ENCODE measurements at places on chromosomes 1 and 21.
A peak's percentile ranks its signal among the peaks of the same experiment; 100 is the strongest.

DNA sequence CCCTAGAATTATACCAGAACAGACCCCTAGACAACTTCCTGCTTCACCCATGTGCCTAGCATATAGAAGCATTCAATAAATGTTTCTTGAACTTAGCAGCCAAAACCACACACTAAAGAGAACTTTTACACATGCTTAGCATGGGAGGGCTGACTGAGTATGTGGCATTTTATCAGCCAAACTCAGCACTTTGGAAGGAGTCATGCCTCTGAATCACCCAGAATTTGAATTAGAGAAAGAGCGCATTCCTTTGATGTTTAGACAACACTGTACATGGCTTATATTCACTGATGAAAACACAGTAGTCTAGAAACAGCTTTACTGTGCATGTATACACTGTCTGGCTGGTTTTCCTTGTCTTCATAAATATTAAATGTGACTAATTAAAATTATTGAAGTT is 26.1 kb downstream of the SPAG17 start:
- no peak for DNase-seq

GRCh38 chr1:48266576-48266975 is 44.1 kb downstream of the SLC5A9 start:
- no peak for DNase-seq

GRCh38 chr21:45407629-45408247 is 2.8 kb downstream of the COL18A1 start:
- no peak for DNase-seq

DNA sequence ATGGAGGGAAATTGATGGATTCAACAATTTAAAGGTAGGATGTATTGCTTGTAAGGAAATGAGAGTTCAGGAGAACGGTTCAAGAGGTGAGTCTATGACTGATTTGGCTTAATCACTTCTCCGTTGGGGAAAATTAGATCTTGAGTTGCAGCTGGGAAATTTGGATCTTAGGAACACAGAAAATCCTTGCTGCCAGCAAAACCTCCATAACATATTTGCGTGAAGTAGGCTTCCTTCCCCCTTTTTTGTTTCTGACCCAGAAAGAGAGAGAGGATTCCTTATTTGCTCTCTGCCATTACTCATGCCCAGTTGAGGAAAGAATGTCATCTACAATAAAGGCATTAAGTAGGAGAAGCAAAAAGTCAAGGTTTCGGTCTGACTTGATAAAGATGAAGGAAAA is 73.5 kb upstream of the PDC start:
- DNase-seq, result no peak

GRCh38 chr1:18154430-18155194 is 47.0 kb downstream of the IGSF21 start:
- DNase-seq, result no peak

GRCh38 chr1:44037154-44037553 is 5.9 kb upstream of the SLC6A9 start:
- DNase-seq, result no peak

- peak; percentile 60 for DNase-seq
These were observed 622.0 kb downstream of the KIF26B start for GRCh38 chr1:245776694-245777332.

GRCh38 chr1:183910845-183911244 is 105.9 kb downstream of the RGL1 start:
- no peak for DNase-seq

DNA sequence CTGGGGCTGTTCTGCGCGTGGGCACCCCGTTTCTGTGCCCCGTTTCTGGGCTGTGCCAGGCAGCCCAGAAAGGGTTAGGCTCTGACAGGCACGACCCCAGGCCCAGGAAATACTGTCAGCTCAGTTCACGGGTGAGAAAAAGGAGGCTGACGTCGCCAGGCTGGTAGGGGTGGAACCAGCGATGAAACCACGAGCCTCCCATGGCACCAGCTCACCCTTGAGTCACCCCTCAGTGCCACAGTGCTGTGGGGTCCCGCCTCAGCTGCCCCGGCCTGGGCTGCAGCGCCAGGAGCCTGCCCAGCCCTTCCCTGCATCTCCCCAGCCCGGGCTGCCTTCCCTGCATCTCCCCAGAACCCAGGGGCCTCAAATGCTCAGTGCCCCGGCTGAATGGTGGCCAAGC is 11.5 kb downstream of the MEGF6 start:
- DNase-seq, result no peak

GRCh38 chr1:237293804-237294203 is 251.8 kb downstream of the RYR2 start:
- DNase-seq, result no peak

GRCh38 chr1:33055210-33056008 is 18.7 kb upstream of the AK2 start:
- DNase-seq, result peak; percentile 38

- DNase-seq, result no peak
These were observed 176.5 kb downstream of the EIF4G3 start for GRCh38 chr1:21000245-21000594.

DNA sequence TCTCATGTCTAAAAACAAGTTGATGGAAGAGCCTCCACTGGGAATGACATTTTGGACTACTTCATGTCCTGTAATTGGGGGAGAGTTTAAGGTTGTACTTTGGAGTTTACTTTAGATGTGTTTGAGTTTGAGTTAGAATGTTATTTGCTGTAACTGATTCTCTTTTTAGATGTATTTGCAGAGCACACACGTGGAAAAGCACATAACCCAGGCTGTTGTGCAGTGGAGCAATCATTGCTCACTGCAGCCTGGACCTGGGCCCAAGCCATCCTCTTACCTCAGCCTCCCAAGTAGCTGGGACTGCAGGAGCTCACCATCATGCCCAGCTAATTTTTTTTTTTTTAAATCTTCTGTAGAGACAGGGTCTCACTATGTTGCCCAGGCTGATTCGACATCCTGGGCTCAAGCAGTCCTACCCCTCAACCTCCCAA is 36.7 kb upstream of the SH3D21 start:
- DNase-seq, result no peak

- no peak for DNase-seq
These were observed 113.9 kb upstream of the BACE2 start for GRCh38 chr21:41054018-41054578.

GRCh38 chr1:226772446-226773139 is 33.5 kb upstream of the ITPKB start:
- DNase-seq, result no peak

- DNase-seq, result no peak
These were observed 167.4 kb downstream of the TNFSF18 start for GRCh38 chr1:172883387-172883791.
